NCI-H446 (cell line): ENCODE measurements at places on chromosomes 7 and 10.
A peak's percentile ranks its signal among the peaks of the same experiment; 100 is the strongest.

- no peak for DNase-seq
These were observed 983.0 kb downstream of the SORCS1 start for GRCh38 chr10:106181501-106181900.

GRCh38 chr7:142808802-142809583 lies 38.2 kb downstream of the PRSS2 start:
- no peak for DNase-seq

- DNase-seq: no peak
These were observed 9.0 kb downstream of the RBP3 start for GRCh38 chr10:47357131-47357582.

- DNase-seq: no peak
These were observed 4.3 kb downstream of the KIAA1217 start for GRCh38 chr10:24213266-24213665.

GRCh38 chr10:121935702-121936101 lies 7.9 kb upstream of the ATE1 start:
- no peak for DNase-seq

DNA sequence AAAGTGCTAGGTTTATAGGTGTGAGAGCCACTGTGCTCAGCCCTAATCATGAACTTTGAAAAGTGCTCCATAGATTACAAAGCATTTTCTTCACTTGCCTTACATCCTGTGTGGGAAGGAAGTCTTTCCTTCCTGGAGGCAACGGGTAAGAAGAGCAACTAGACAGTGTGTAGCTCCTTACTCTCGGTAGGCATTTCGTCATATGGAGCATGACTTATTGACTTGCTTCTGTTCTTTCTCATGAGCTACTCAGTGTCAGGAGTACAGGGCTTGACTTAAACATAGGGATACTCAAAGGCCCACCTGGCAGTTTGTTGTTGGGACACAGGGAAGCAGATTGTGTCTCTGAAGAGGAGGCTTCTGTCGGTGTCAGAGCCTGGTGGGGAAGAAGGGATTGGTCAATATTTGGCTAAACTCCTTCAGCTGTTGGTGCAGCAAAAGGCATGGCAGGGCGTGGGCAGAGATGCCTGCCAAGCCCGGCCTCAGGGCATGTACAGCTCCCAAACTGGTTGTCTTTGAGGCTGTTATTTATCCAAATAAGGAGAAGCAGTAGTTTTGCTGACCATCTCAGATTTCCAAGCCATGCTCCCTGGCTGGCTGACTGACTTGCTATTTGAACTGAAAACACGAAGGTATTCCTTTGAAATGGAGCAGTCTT lies 248.9 kb downstream of the KIAA1217 start:
- DNase-seq: no peak

GRCh38 chr10:124650820-124651401 lies 93.3 kb downstream of the FAM53B start:
- no peak for DNase-seq

DNA sequence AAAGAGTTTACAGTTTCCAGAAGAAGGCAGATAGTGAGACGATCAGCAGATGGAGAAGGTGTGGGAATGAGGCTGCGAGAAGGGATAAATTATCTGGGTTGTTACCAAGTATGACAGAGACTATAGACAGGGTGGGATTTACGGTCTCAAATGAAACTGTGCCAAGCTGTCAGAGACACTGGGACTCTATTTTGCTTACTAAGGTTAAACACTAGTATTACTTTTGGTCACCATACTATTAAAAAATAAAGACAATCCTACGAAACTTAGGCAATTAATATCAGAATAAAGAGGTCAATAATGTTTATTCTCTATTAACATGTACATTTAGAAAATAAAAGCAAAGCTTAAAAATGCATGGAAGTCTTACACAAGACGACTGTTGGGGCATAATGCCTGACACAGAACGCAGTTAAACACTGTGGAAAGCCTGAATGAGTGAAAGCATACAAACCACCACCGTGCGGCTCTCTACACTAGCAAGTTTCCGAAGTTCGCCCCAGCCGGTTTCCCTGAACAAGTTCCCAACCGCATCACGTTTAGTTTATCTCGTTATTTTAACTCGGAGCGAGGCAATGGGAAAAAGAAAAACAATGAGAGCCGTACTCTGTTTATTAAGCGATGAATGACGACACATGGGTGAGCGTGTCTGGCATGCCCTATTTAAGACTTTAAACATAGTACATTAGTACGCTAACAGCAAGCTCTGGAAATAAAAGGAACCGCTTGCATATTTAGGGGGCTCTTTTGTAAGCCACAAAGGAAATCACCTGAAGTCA lies 909 bp upstream of the CC2D2B start:
- peak; percentile 1 for DNase-seq

- DNase-seq: no peak
These were observed 565.7 kb downstream of the KCNMA1 start for GRCh38 chr10:77071956-77072355.

- DNase-seq: peak; percentile 64
These were observed 77.7 kb upstream of the DIP2C start for GRCh38 chr10:767211-767610.

- DNase-seq: no peak
These were observed 44.3 kb downstream of the NRF1 start for GRCh38 chr7:129655811-129656210.

DNA sequence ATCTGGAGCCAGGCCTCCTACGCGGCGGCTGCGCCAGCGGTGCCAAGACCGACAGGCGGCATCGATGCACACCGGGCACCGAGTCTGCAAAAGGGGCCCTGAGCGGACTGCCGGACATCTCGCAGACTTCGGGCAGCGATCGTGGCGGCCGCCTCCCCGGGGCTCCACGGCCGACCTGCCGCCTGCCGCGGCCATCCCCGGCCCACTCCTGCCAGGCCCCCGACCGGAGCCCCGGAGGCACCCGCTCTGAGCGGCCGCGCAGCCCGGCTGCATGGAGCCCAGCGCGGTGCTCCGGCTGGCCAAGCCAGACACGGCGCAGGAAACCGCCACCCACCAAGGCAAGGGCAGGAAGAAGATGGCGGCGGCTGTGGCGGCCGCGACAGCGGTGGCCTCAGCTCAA lies 154.2 kb upstream of the KCTD7 start:
- DNase-seq: no peak

DNA sequence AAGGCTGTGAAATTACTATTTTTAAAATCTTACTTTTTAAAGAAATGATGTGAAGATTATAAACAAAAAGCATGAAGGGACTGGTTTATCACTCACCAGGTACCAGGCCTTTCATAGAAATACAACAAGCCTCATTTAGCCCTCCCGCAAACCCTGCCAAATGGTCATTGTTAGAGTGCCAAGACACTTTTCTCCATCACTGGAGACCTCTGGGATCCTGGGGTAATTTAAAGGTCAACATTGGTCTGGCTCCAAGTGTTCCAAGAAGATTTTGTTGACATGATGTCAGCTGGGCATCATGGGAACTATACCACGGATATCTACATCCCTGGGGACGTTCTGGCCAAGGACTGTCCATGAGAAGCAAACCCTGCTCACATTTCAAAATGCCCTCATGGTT lies 138.0 kb upstream of the FRMD4A start:
- peak; percentile 56 for DNase-seq

GRCh38 chr7:222716-223041 lies 30.3 kb downstream of the FAM20C start:
- no peak for DNase-seq

GRCh38 chr10:70820976-70821750 lies 5.4 kb downstream of the SGPL1 start:
- no peak for DNase-seq

DNA sequence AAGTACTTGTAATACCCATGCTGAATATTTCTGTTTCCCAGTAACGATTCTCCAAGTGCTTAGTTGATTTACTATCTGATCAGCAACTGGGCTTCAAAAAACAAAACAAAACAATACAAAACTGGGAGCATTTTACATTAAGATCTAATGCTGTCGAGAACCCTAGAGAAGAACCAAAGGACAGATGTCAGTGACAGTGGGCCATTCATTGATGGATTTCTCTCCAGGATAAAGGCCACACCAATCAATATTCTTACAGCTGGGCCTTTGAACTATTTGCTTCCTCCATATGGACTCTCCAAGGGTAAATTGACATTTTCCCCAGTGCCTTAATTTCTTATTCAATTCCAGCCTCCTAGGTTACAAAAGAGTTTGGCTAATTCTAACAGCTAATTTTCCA lies 217.5 kb downstream of the ADAM12 start:
- no peak for DNase-seq

DNA sequence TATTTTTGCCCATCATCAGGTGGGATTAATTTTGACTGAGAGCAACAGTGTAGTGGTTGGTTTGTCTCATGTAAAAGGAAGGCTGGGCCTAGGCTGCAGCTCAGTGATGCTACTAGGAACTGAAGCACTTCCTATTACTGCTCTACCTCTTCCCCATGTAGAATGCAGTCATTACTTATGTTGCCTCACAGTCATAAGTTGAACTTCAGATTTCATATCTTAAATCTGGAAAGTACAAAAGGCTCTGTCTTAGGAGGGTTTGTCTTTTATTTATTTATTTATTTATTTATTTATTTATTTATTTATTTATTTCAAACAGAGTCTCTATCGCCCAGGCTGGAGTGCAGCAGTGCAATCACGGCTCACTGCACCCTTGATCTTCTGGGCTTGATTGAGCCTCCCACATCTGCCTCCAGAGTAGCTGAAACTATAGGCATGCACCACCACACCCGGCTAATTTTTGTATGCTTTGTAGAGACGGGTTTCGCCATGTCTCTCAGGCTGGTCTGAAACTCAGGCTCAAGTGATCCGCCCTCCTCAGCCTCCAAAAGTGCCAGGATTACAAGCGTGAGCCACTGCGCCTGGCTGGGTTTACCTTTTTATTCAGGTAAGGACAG lies 721.7 kb upstream of the GALNT17 start:
- no peak for DNase-seq

GRCh38 chr10:1120306-1120705 lies 64.1 kb downstream of the WDR37 start:
- no peak for DNase-seq

DNA sequence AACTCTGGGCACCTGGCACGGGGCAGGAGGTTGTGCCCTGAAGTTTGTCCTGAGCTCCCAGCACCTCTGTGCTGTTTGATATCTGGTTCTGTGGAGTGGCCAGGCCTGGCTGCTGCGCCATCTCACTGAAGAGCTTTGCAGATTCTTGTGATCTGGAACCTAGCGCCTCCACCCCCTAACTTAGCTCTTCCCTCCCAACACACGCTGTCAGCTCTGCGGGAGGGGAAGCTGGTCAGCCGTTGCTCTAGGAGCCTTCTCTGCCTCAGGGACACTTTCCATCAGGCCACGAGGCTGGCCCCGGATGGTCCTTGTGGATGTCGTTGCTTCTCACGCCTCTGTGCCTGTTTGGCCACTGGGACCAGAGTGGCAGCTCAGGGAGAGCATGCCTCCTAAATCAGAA lies 213.2 kb downstream of the CCDC3 start:
- no peak for DNase-seq

- no peak for DNase-seq
These were observed 3.7 kb downstream of the PRF1 start for GRCh38 chr10:70598857-70599295.
